ENCODE measurements at places on chromosomes 2 and 18.

GRCh38 chr18:23106575-23106974, 28.7 kb upstream of the CABLES1 start:
- no peak for DNase-seq

GRCh38 chr2:29065068-29065811, 9.1 kb downstream of the PCARE start:
- no peak for DNase-seq

- no peak for DNase-seq
Observed at GRCh38 chr2:180706694-180707093, 273.7 kb upstream of the UBE2E3 start.

- no peak for DNase-seq
Observed at GRCh38 chr2:96788442-96789244, 27.4 kb upstream of the CNNM3 start.

DNA sequence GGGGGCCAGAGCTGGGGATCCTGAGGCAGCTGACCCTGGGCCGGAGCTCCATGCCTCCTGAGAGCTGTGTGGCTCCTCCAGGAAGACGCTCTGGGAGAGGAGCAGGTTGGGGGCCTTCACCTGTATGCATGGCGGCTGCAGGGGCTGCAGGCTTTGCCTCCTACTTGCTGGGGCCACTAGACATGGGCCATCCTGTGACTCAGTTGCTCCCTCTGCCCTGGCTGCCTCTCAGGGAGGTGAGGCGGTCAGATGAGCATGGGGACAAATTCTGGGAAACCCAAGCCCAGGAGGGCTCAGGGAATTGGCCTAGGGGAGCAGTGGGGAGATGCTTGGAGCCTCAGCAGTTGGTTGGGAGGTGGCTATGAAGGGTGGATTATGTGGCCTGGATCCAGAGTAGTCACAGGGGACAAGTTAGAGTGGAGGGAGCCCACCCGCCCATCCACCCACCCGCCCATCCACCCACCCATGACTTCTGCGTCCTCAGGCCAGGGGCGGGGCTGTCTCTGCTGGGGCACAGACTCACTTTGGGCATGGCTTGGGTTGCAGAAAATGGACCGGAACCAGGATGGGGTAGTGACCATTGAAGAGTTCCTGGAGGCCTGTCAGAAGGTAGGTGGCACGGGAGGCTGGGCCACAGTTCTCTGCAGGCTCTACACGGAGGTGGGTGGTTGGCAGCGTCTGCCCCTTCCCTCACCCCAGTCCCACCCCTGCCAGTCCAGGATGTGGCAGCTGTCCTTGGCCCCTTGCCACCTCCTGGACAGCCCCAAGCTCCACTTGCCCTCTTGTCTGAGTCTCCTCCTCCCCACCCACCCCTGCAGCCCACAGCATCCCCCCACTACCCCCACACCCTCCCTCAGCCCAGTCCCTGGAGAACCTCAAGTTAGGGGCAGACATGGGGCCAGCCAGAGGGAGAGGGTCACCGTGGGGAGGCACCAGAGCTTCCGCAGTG, 19.5 kb upstream of the FAHD2A start:
- no peak for DNase-seq

- DNase-seq, result no peak
Observed at GRCh38 chr18:40011201-40011600, 1943.8 kb upstream of the PIK3C3 start.

DNA sequence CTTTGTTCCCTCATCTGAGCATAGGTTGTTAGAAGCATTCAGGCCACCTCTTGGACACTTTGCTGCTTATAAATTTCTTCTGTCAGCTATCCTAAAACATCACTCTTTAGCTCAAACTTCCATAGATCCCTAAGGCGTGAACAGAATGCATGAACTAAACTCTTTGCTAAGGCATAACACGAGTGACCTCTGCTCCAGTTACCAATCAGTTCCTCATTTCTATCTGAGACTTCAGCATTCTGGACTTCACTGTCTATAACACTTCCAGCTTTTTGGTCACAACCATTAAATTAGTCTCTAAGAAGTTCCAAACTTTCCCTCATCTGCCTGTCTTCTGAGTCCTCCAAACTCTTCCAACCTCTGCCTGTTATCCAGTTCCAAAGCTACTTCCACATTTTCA, 8.3 kb upstream of the VWA3B start:
- no peak for DNase-seq

GRCh38 chr2:212904646-212905045, 246.8 kb downstream of the IKZF2 start:
- peak; percentile 3 for DNase-seq

DNA sequence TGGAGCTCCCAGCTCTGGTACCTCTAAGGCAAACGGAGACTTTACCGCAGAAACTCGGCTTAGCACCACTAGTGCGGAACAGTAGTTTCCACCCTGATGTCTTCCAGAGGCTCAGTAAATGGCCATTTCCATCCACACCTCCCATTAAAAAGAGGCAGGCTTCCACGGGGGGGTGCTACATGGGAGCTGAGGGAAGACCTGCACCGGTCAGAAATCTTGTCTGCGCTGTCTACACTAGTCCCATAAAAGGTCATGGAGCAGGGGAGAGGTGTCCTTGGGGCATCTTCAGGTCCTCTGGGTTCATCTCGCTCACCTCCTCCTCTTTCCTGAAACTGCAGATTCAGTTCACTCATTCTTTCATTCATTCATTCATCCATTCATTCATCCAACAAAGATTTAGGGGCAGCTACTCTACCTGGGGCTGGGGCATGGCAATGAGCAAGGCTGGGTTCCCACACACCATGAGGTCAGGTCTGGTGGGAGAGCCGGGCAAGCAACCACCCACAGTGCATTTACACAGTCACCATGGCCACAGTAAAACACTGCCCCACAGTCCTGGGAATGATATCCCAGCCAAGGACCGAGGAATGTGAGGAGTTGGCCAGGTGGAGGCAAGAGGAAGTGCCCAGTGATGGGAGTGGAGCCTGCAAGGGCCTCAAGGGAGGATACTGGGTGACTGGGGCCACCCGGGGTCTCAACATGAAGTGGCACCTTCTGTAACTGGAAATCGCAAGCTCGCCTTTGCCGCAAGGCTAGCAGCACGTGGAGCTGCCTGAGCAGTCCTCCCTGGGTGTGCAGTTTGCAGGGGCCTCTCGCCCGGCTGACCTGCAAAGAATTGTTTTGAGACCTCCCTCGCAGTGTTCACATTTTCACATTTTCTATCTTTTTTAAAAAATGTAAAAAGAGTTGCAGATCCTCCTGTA, 180.2 kb upstream of the RAB6C start:
- DNase-seq, result no peak

- no peak for DNase-seq
Observed at GRCh38 chr2:118903551-118904479, 38.2 kb upstream of the MARCO start.

DNA sequence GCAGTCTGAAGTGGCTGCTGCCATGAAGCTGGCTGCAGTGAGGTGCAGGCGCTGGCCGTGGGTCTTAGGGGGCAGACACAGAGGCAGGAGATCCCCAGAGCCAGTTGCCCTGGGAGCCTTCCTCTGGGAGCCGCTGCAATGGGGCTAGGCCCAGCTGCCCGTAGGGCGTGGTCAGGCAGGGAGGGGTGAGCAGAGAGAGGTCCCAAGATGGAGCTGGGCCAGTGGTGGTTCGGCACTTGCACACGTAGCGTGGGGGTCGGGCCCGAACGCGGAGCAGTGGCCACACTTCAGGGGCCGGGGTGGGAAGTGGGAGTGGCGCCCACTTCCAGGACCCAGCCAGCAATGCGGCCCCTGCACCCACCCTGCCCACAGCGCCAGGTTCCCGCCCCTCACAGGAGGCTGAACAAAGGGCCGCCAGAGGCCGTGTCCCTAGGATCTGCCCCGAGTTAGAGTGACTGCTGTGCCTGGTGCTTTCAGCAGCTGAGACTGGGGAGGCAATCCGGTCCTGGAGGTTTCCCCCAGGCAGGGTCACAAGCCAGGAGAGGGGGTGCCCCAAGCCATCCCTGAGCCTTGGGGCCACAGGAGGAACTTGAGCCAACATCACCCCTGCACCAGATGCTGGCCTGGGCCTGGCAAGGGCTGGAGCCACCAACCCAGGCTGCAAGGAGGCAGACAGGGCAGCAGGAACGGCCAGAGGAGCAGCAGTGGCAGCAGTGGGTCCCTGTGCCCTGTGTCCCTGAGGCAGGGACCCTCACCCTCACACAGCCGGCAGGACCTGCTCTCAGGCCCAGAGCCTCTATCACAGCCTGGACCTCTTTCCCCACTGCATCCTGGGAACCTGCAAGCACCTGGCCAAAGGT, 21.3 kb upstream of the SP140L start:
- DNase-seq, result no peak

DNA sequence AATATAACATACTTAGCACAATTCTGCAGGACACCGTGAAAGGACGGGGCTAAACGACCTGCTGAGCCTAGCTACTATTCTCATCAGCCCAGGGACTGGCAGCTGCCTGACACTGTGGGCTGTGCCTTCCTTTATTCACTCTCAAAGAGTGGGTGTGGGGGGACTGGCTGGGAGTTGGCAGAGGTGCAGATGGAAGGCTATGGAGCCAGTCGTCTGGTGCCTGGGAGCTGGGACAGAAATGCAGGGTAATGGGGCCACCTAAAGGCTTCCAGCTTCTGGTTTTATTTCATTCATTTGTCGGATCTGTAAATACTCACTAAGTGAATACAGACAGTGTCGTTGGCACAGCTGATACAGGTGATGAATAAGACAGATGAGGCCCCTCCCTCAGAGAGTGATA, 56.0 kb upstream of the NFU1 start:
- DNase-seq, result no peak

GRCh38 chr2:135647836-135648579, 93.6 kb upstream of the UBXN4 start:
- no peak for DNase-seq

DNA sequence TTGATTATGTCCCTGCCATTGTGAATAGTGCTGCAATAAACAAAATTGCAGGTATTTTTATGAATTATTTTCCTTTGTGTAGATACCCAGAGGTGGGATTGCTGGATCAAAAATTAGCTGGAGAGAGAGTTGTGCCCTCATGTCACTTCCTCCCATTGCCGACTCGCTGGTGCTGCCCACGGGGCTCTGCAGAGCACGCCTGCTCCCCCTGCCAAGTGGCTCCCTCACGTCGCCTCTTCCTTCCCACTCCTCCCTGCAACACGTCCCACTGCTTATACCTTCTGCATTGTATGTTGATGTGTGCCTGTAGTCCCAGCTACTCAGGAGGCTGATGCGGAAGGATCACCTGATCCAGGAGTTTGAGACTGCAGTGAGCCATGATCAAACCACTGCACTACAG, 28.1 kb downstream of the PRELID3A start:
- no peak for DNase-seq

- no peak for DNase-seq
Observed at GRCh38 chr2:54289917-54290316, 33.9 kb upstream of the TSPYL6 start.

DNA sequence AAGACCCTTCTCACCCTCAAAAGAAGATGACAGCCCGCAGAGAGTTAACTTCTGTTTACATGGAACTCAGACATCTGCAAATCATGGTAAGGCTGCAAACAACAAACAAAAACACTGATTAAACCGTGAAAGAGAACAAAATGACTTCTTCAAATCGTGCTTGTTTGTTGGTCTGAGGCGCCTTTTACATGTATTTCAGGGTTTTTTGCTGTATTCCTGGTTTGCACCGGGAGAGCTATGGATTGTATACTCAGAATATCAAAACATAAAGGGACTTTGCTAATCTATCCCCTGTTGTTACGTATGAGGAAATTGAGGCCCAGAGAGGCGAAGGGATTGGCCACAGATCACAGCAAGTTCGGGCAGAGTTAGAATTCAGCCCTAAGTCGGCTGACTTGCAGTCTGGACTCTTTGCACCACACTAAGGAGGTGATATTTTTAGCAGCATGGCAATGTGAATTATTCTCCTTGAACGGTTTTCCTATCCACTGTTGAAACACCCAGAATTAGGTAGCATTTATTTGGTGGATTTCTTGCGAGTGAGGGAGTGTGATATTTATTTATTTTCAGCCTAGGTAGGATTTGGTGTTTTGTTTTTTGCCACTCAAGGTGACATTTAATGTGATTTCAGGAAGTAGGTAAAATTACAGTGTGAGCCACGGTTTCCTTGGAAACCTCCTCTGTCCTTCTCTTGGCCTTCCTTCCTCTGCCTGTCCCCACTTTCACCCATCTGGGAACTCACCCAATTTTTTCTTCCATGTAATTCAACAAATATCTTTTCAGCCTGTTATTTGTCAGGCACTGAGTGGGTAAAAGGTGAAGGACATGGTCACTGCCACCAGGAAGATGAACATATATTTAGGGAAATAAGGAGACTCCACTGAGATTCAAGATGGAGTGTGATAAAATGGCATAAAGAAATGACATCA, 980 bp upstream of the PDE6D start:
- DNase-seq, result no peak

GRCh38 chr2:150063432-150063889, 424.0 kb downstream of the RND3 start:
- no peak for DNase-seq

GRCh38 chr18:56083523-56084287, 495.7 kb upstream of the TCF4 start:
- no peak for DNase-seq

Measured in KG1 (cell line).